Globus pallidus (tissue), 1 donor: ENCODE measurements at places on chromosomes 1 and 21.

DNA sequence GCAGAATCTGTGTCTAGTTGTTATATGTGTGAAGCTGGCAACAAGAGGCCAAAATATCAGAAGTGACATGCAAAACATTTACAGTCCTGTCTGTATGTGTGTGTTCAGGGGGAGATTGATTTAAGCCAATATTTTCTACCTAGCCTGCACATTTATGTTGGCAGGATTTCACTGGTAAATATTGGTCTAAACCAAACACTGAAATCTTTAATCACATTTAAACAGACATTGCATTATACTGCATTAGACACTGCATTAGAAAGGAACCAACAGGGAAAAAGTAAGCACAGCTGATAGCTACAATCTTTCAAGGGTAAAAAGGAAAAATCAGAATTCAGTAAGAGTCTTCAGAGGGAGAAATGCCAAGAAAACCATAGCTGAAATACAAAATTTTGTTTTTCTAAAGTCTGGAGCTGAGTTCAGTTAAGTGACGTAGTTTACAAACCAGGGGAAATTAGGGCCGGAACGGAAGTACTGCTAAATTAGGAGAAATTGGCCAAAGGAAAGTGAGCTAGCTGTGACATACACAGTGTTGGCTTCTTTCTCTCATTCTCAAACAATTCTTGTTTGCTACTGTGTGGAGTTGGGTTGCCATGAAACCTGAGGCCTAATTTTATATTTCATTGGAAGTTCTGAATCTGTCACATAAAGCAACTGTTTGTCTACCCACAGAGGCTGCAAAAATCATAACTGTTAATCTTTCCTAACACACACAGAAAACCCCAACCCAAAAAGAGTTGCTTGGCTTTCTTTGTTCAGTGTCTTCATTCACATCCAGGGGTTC lies 217.3 kb upstream of the SGIP1 start:
- no peak for DNase-seq

GRCh38 chr1:12134716-12135115 lies 32.1 kb upstream of the TNFRSF1B start:
- DNase-seq: no peak

DNA sequence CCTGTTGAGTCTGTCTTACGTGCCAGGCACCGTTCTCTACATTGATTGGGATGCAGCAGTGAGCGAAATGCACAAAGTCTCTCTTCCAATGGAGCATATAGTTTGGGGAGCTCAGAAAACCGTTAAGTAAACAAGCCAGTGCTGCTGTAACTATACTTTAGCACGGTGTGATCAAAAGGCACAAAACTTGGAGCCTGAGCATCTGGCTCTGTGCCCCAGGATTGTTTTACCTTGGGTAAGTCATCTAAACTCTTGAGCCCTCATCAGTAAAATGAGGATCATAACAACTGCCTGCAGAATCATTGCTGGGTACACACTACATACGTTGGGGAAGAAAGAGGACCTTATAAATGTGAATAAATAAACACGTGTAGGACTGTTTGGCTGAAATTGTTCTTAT lies 1.8 kb downstream of the HHIPL2 start:
- no peak for DNase-seq

DNA sequence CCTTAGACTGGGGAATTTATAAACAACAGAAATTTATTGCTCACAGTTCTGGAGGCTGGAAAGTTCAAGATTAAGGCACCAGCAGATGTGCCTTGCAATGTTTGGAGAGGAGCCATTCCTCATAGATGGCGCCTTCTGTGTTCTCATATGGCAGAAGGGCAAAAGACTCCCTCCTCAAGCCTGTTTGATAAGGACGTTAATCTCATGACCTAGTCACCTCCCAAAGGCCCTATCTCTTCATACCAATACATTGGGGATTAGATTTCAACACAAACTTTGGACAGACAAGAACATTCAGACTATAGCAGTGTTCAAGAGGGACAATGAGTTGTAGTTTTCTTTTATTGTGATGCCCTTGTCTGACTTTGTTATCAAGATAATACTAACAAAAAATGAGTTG lies 34.3 kb downstream of the PSMG1 start:
- no peak for DNase-seq

GRCh38 chr1:219900201-219900600 lies 28.2 kb downstream of the SLC30A10 start:
- peak; percentile 11 for DNase-seq

- no peak for DNase-seq
Measured at GRCh38 chr1:158930504-158930903, 848 bp upstream of the PYHIN1 start.

- DNase-seq: no peak
Measured at GRCh38 chr1:197862221-197862620, 40.2 kb upstream of the C1orf53 start.

DNA sequence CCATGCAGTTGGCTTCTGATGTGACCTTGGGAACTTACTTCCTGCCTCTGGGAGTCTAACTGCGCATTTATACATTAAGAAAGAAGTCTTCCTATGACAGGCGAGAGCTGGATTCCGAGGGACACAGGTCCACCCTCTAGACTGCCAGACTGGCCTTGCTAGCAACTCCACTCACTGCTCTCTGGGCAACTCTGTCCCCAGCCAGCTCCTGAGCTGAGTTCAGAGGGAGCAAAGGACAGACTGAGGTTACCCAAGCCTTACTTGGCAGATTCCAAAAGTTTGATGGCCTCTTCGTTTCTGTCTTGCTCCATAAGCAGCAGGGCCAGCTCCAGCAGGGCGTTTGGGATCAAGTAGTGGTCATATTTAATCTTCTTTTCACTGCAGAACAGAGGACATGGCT lies 41.8 kb downstream of the TTC39A start:
- no peak for DNase-seq

- no peak for DNase-seq
Measured at GRCh38 chr1:201655910-201656309, 117.0 kb downstream of the NAV1 start.

- DNase-seq: no peak
Measured at GRCh38 chr1:76632136-76632535, 235.1 kb upstream of the ST6GALNAC5 start.

GRCh38 chr1:173103006-173103405 lies 52.3 kb upstream of the TNFSF18 start:
- no peak for DNase-seq

DNA sequence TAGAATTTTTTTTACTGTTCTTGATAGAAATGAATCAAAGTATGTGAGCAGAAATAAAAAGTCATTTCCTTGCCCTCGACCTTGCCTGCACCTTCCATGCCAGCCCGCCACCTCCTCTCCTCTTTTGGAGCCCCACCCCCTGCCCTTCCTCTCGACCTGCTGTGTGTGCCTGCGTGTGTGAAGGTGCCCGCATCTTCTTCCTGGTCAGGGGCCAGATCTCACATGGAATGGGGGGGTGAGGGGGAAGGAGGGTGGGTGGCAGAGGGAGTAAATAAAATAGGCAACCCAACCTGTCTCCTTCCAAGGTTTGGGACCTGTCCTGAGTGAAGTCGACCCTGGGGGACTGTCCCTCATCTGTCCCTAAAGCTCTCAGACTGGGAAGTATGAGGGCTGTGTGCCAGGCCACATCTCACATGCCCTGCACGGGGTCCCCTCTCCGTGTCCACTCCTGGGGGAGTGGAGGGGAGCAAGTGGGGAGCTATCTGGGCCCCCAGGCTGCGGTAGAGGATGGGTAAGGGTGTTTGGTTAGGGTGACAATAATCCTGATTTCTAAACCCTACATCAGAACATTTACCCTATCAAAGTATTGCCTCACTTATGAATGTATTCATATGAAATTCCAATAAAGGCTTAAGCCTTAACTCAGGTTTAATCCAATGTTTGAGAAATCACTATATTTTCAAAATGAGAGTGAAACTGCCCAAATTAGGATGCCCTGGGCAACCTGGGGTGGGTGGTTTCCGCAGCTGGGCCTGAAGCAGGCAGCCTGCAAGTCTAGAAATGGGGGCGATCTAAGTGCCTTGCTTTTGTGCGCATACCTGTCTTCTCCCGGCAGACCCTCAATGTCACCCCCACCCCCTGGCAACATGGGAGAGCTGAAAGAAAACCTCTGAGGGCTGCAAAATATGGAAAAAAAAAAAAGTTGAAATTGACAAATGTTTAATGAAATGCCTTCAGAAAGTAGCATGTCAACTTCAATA lies 15.4 kb downstream of the AMPD2 start:
- DNase-seq: no peak

GRCh38 chr1:201911826-201912571 lies 23.3 kb downstream of the SHISA4 start:
- DNase-seq: no peak

- no peak for DNase-seq
Measured at GRCh38 chr1:54200519-54200997, 591 bp downstream of the MRPL37 start.

DNA sequence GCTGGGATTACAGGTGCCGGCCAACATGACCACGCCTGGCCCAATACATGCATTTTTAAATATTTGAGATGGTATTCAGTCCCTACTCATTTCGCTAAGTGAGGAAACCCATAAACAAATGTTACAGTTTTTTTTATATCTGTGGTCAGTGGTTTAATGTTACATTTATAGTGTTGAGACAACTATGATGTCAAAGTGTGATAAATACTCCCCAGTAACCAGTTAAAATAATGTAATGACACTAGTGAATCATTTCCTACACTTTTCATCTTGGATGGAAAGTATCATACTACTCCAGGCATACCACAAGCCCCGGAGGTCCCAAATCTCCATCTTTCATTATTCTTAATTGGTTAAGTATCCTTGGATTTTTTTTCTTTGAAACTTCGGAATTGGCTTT lies 87.5 kb upstream of the KIF26B start:
- no peak for DNase-seq

DNA sequence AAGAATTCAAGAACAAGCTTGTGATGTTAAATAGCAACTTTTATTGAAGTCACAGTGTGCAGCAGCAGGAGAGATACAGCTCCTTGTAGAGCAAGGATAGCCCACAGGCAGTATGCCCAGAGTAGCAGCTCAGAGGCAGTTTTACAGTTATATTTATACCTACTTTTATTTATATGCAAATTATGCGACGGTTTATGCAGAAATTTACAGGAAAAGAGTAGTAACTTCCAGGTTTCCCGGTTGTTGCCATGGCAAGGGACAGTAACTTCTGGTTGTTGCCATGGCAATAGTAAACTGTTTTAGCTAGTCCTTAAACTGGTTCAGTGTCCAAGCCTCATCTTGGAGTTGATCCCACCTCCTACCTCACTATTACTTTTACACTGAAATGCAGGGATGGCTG lies 344.6 kb upstream of the LYPLAL1 start:
- no peak for DNase-seq

GRCh38 chr1:42136466-42136865 lies 16.7 kb upstream of the GUCA2B start:
- no peak for DNase-seq

DNA sequence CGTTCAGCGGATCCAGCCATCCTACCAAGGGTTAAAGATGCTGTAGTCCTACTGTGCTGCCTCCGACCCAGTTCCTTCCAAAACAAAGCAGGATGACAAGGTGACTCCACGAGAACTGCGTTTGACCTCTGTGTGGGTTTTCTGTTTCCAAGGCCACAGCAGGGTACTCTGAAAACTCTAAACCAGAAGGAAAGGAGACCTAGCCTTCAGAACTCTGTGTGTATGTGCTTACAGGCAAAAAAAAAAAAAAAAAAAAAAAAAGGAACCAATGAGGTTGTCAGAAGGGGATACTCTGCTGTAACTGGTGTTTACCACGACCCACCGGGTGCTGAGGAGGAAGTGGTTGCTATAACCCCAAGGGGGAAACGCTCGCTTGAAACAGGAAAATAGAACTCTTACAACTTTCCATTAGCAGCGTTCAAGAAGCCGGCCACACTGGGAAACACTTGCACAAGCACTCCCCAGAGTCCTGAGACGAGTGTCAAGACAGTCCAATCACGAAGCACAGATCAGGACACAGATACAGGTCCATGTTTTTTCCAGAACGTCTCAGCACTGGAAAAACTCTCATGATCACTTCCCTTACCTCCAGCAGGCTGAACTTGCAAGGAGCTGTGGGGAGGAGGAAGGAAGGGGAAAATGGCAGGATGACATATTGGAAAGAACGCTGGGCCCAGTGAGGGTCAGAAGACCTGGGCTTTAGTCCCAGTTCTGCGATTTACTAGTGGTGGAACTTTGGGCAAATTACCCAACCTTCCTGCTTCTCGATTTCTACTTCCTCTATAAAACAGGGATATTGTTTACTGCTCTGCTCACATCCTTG lies 64.0 kb downstream of the ITPKB start:
- peak; percentile 75 for DNase-seq

- no peak for DNase-seq
Measured at GRCh38 chr1:229384822-229385221, 42.0 kb upstream of the CCSAP start.

DNA sequence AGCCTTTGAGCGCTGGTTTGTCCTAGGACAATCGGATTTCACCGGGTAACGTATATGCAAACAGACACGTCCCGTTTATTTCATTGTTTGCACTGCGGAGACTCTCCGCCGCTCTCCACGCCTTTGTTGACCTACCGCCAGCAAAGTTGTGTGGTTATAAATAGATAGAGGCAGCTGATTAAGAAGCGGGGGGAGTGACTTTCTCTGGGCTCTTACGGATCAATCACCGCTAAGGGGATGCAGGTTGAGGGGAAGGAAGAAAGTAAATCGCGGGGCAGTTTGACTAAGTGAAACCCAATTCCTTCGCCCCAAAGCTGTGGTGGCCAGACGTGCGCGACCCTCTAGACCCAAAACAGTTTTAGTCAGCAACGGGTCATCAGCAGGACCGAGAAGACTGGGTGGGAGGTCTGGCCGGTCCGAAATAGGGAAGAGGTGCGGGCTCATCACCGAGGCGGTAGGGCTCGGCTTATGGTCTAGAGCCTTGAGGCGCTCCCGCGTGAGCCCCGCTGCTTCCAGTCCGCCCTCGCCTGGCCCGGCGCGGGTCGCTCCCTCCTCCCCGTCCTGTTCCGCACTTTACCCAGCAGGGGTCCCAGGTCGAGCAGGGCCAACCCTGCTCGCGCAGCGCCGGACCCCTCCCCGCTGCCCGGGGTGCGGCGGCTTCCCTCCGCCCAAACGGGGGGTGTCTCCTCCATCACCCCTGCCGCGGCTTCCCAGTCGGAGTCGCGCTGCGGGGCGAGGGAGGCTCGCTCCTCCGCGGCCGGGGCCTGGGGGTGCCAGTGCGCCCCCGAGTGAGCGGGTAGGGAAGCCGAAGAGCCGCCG lies 120.8 kb upstream of the RRP15 start:
- no peak for DNase-seq

DNA sequence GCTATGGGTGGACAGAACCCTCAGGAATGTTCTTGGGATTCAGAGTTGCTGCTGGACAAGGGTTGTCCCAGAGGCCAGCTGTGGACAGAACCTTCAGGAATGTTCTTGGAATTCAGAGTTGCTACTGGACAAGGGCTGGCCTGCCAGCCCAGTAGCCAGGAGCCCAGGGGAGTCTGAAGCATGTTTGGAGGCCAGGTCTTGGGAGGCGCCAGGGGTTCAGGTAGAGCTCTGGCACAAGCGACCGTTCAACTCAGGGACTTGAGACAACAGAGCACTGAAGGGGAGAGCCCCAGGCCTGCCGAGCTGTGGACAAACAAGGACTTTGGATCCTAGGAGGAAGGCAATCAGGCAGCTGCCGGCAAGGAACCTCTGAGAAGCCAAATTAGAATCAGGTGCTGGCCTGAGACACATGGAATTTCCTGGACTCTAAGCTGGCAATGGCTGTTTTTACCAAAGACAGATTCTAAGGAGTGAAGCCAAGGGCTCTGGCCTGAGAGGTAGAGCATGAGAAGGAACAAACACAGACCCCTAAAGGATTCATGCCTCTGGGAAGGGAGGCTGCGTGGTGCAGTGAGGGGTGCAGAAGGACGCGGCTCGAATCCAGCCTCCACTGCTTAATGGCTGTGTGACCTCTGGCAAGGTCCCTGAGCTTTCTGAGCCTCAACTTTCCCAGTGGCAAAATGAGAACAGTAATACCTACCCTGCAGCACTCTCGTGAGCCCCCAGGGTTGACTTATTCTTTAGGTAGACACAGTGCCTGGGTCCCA lies 13.4 kb downstream of the PLA2G5 start:
- DNase-seq: no peak
